ENCODE measurements at places on chromosomes 2 and 18.

- no peak for DNase-seq
These were observed 26.7 kb upstream of the MBOAT2 start for GRCh38 chr2:9030190-9030589.

- DNase-seq, result no peak
These were observed 64.5 kb upstream of the NPAS2 start for GRCh38 chr2:100755441-100755840.

- DNase-seq, result no peak
These were observed 13.5 kb downstream of the STK39 start for GRCh38 chr2:168233726-168234406.

DNA sequence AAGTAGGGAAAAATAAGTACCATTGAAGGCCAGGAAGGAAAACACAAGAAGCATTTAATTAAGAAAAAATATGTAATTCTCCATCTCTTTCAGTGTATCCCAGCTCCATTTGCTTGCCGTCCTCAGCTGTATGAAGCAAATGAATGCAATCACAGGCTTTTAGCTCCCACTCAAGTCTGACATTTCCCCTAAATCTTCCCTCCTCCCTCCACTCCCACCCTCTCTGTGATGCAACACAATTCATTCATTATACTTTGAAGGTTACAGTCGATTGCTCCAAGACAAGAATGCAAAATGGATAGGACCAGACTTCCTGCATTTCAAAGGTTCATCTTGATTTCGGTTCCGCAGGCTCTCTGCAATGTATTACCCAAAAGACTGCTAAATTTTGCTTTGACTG lies 172.7 kb upstream of the SERPINE2 start:
- DNase-seq, result no peak

- DNase-seq, result no peak
These were observed 13.7 kb downstream of the COLEC11 start for GRCh38 chr2:3608373-3609278.

- DNase-seq, result no peak
These were observed 11.0 kb upstream of the NCKAP5 start for GRCh38 chr2:133579274-133579673.

- no peak for DNase-seq
These were observed 207.2 kb downstream of the SLC8A1 start for GRCh38 chr2:40244675-40245074.
